MCF 10A (cell line): ENCODE measurements at places on chromosomes 1 and 21.

- no peaks in the 10 kb centered on the region for H3K27me3 ChIP-seq
- no peaks in the 10 kb centered on the region for H3K36me3 ChIP-seq
- DNase-seq, result no peak
- H3K27ac ChIP-seq, result no peak overlapping the region
These were observed 9.3 kb upstream of the SERBP1 start for GRCh38 chr1:67439277-67440029.

GRCh38 chr1:233627376-233627775 lies 13.5 kb downstream of the KCNK1 start:
- DNase-seq, result peak; percentile 42
- H3K27ac ChIP-seq, result no peak overlapping the region
- no peak overlapping the region for H3K4me3 ChIP-seq

- no peak overlapping the region for H3K27ac ChIP-seq
- peaks cover 30% of the 10 kb centered on the region for H3K36me3 ChIP-seq
- peaks cover 58% of the 10 kb centered on the region for H3K4me1 ChIP-seq
- no peak for DNase-seq
These were observed 55.3 kb downstream of the PTPN14 start for GRCh38 chr1:214496126-214496525.

GRCh38 chr1:58883037-58883887 lies 99.4 kb upstream of the JUN start:
- no peaks in the 10 kb centered on the region for H3K27me3 ChIP-seq
- DNase-seq, result peak; percentile 99
- no peak overlapping the region for H3K4me3 ChIP-seq
- H3K36me3 ChIP-seq, result no peaks in the 10 kb centered on the region
- H3K4me1 ChIP-seq, result peaks cover 44% of the 10 kb centered on the region
- H3K27ac ChIP-seq, result peak overlapping the region; percentile 8

DNA sequence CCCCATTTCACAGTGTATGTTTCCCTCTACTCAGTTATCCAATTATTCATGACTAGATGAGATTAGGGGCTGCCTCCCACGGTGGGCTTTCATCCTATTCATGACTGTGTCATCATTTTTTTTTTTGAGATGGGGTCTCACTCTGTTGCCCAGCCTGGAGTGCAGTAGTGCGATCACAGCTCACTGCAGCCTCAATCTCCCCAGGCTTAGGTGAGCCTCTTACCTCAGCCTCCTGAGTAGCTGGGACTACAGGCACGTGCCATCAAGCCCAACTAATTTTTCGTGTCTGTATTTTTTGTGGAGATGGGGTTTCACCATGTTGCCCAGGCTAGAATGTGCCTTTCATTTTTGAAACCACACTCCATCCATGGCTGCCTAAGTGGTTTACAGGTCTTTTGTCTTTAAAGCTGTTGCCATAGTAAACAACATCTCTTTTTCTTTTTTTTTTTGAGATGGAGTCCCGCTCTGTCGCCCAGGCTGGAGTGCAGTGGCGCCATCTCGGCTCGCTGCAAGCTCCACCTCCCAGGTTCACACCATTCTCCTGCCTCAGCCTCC lies 60.0 kb downstream of the PIK3CD start:
- H3K4me3 ChIP-seq, result no peak overlapping the region
- no peak overlapping the region for H3K27ac ChIP-seq
- H3K27me3 ChIP-seq, result no peaks in the 10 kb centered on the region
- no peak for DNase-seq
- peaks cover 14% of the 10 kb centered on the region for H3K36me3 ChIP-seq
